ENCODE measurements at places on chromosomes 4 and X.

DNA sequence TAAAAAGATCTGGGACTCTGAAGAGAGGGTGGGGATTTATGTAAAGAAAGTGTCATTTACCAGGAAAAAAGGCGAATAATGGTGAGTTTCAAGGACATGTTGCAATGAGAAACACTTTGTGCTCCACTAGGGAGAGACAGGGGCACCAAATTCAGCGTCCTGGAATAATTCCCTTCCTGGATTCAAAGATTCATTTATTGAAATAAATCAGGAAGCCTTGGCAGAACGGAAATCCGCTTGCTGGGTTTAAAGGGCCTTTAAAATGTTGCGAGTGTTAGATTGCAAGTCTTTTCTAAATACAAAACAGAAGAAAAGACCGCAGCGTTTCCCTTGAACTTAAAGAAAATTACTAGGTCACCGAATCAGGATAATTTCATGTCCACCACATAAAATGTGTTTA is 3.8 kb upstream of the ZIC3 start:
- H3K27me3 ChIP-seq = peaks cover 55% of the 10 kb centered on the region
- no peak overlapping the region for H3K4me3 ChIP-seq
- DNase-seq = no peak
- H3K27ac ChIP-seq = no peak overlapping the region

DNA sequence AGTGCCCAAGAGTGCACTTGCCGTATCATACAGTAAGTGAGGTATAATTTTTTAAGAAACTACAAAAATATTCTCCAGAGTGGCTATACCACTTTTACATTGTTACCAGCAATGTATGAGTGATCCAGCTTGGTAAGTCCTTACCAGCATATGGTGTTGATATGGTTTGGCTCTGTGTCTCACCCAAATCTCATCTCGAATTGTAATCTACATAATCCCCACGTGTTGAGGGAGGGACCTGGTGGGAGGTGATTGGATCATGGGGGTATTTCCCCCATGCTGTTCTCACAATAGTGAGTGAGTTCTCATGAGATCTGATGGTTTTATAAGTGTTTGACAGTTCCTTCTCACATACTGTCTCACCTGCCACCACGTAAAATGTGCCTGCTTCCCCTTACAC is 44.8 kb downstream of the RBMX start:
- no peak for DNase-seq
- no peaks in the 10 kb centered on the region for H3K36me3 ChIP-seq
- no peaks in the 10 kb centered on the region for H3K4me1 ChIP-seq
- H3K27ac ChIP-seq = peak overlapping the region; percentile 55
- H3K4me3 ChIP-seq = no peak overlapping the region

DNA sequence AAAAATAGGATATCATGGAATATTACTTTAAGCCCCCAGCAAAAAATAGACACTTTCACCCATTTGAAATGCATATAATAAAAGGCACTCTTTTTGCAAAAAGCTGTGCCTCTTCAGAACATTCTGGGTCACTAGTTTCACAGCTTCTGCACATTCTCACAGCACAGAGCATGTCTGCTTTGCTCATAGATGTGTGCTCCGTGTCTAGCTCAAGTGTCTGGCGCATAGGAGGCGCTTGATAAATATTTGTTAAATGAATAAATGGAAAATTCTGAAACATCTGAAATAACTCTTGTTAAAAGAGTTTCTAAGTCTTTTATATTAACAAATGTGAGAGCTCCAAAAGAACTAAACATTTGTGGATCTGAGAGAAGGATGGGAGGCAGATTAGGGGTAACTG is 275.2 kb downstream of the PTTG2 start:
- no peaks in the 10 kb centered on the region for H3K36me3 ChIP-seq
- H3K27me3 ChIP-seq = peaks cover 12% of the 10 kb centered on the region
- DNase-seq = no peak
- H3K4me3 ChIP-seq = no peak overlapping the region
- peak overlapping the region; percentile 2 for H3K27ac ChIP-seq

- DNase-seq = no peak
- H3K4me3 ChIP-seq = no peak overlapping the region
- H3K27ac ChIP-seq = no peak overlapping the region
- H3K27me3 ChIP-seq = no peaks in the 10 kb centered on the region
Measured at GRCh38 chr4:4507403-4507802, 34.4 kb downstream of the STX18 start.

DNA sequence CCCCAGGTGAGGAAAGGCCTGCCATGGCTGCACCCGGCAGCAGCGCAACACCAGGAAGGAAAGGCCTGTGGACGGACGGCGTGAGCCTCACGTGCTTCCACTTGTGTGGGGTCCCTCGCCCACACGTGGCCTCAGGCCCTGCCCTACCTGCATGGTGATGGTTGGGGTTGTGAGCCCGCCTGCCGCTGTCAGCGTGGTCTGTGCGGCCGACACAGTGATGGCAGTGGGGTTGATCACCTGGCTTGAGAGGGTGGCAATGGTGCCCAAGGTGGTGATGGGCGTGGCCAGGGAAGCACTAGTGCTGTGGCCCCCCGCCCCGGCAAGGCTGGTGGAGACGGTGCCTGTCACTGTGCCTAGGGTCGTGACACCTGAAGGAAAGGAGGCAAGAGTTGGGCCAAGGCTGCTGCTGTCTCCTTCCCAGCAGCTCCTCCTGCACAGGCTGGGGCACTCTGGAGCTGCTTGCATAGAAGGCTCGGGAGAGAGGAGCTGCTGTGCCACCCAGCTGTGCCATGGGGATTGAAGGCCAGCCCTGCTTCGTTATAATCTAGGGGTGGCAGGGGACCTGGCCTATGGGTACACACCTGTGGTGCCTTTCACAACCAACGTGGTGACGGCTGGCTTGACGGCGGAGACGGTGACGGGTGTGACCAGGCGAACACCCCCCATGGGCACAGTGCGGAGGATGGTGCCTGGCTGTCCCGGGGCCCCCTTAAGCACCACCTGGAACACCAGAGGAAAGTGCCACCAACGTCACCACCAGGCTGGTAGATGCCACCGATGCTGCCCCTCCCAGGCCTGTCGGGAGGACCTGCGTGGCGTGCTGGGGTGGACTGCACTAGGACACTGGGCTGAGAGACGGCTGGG is 11.8 kb upstream of the RENBP start:
- no peak overlapping the region for H3K27ac ChIP-seq
- H3K4me3 ChIP-seq = no peak overlapping the region
- no peaks in the 10 kb centered on the region for H3K27me3 ChIP-seq
- DNase-seq = no peak
- no peaks in the 10 kb centered on the region for H3K36me3 ChIP-seq
- H3K4me1 ChIP-seq = peaks cover 4% of the 10 kb centered on the region

GRCh38 chrX:55312655-55313054 is 47.9 kb upstream of the PAGE3 start:
- no peak for DNase-seq
- no peak overlapping the region for H3K27ac ChIP-seq
- H3K4me3 ChIP-seq = no peak overlapping the region
- H3K4me1 ChIP-seq = no peaks in the 10 kb centered on the region
- peaks cover 9% of the 10 kb centered on the region for H3K27me3 ChIP-seq

GRCh38 chrX:10450959-10451355 is 169.4 kb downstream of the MID1 start:
- no peaks in the 10 kb centered on the region for H3K27me3 ChIP-seq
- H3K36me3 ChIP-seq = no peaks in the 10 kb centered on the region
- H3K27ac ChIP-seq = no peak overlapping the region
- H3K4me1 ChIP-seq = no peaks in the 10 kb centered on the region

- H3K27me3 ChIP-seq = no peaks in the 10 kb centered on the region
- peak; percentile 46 for DNase-seq
- peak overlapping the region; percentile 86 for H3K4me3 ChIP-seq
- H3K36me3 ChIP-seq = no peaks in the 10 kb centered on the region
- H3K27ac ChIP-seq = peak overlapping the region; percentile 97
- peaks cover 23% of the 10 kb centered on the region for H3K4me1 ChIP-seq
Measured at GRCh38 chr4:90128961-90129495, 1.8 kb downstream of the CCSER1 start.

GRCh38 chr4:53059256-53059655 is 197.1 kb downstream of the RASL11B start:
- no peak for DNase-seq
- no peaks in the 10 kb centered on the region for H3K4me1 ChIP-seq
- no peaks in the 10 kb centered on the region for H3K36me3 ChIP-seq
- no peaks in the 10 kb centered on the region for H3K27me3 ChIP-seq

DNA sequence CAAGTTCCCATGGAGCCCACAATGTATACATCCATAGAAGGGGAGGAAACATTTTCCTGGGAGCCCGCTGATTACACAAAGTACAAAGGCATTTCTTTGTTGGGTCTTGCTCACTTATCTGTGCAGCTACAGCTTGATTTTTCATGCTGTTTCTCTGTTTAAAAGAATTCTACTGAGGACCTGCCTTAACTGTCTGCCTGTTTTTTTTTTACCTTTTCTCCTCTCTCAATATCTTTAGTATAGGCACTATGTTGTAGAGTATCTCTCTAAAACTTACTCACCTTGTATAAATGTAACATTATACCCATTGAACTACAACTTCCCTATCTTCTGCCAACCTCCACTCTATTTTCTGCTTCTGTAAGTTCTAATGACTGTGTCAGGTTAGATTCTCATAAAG is 494.6 kb upstream of the EPHA5 start:
- H3K27me3 ChIP-seq = no peaks in the 10 kb centered on the region
- no peak overlapping the region for H3K4me3 ChIP-seq
- no peak overlapping the region for H3K27ac ChIP-seq
- DNase-seq = no peak
- no peaks in the 10 kb centered on the region for H3K4me1 ChIP-seq
- no peaks in the 10 kb centered on the region for H3K36me3 ChIP-seq

- peak overlapping the region; percentile 72 for H3K4me3 ChIP-seq
- H3K36me3 ChIP-seq = no peaks in the 10 kb centered on the region
- H3K4me1 ChIP-seq = peaks cover 60% of the 10 kb centered on the region
- H3K27ac ChIP-seq = peak overlapping the region; percentile 76
Measured at GRCh38 chr4:67549123-67549522, 3.8 kb upstream of the CENPC start.

DNA sequence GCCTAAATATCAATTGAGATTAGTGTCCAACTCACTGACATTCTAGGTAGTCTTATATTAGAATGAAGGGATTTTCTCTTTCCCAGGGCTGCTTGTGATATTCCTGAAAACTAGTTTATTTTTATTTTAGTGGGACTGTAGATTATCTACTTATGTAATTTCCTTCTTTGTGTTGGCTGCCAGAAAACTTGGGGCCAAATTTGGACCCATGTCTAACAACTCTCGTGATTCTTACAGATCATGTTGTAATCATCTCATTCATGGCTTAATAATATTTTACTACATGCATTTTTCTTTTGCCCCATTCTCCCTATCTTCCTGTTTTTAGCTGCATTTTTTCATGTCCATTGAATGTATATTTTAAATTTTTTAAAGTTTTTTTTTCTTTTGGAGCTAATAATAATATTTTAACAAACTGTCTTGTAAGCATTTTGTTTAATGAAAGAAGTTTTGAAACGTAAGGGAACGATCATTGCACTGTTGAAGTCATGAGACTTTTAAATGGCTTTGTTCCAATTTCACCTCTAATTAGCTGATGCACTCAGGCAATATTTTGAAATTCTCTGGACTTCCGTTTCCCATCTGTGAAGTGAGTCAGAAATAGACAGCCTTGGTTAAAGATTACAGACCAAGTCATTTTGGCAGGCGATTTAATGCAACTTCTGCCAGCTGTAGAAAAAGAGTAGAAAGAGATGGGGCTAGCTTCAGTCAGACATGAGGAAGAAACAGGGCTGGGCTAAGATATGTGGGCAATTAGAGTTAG is 14.3 kb upstream of the TDO2 start:
- H3K27me3 ChIP-seq = peaks cover 14% of the 10 kb centered on the region
- H3K4me3 ChIP-seq = no peak overlapping the region
- DNase-seq = no peak
- no peaks in the 10 kb centered on the region for H3K36me3 ChIP-seq
- H3K4me1 ChIP-seq = no peaks in the 10 kb centered on the region

- DNase-seq = no peak
- H3K4me3 ChIP-seq = no peak overlapping the region
- no peaks in the 10 kb centered on the region for H3K4me1 ChIP-seq
- H3K27me3 ChIP-seq = no peaks in the 10 kb centered on the region
Measured at GRCh38 chr4:47160095-47160494, 128.7 kb downstream of the GABRB1 start.

DNA sequence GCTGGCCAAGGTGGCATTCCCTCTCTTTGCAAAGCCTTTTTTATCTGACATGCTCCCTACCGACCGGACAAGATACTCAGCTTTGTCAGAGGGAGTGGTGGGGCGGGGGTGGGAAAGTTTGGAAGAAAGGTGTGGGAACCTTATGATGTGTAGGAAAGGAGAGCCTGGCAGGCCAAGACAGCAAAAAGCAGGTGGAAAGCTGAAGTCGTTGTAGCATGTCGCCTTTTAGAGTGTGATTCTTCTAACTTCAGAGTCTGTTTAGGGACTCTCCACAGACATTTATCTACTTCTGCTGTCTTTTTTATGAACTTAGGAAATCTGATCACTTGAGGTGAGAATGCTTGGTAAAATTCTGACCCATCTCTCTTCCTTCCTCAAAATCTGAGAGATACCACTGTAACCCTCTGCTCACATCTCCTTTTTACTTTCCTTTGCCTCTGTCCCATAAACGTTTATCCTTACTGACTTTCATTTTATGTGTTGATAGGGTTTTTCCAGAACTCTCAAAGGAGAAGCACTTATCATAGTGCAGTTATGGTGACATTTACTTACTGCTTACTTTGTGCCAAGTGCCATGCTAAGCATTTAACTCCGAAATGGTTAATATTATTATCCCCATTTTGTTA is 8.2 kb upstream of the RUFY3 start:
- DNase-seq = peak; percentile 53
- peak overlapping the region; percentile 83 for H3K27ac ChIP-seq
- H3K27me3 ChIP-seq = no peaks in the 10 kb centered on the region
- H3K4me1 ChIP-seq = peaks cover 35% of the 10 kb centered on the region

DNA sequence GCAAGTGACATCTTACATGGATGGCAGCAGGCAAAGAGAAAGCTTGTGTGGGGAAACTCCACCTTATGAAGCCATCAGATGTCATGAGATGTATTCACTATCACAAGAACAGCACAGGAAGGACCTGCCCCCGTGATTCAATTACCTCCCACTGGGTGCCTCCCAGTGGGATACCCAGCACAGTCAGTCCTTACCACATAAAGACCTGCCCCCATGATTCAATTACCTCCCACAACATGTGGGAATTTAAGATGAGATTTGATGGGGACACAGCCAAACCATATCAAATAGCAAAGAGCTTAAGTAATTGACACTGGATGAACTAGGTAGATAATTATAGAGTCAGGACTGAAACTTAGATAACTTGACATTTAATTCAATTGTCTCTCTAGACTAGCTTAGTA is 85.6 kb downstream of the SLIT2 start:
- H3K27ac ChIP-seq = no peak overlapping the region
- no peaks in the 10 kb centered on the region for H3K36me3 ChIP-seq
- H3K4me1 ChIP-seq = no peaks in the 10 kb centered on the region
- no peak for DNase-seq
- H3K27me3 ChIP-seq = no peaks in the 10 kb centered on the region
- no peak overlapping the region for H3K4me3 ChIP-seq

GRCh38 chr4:174375422-174375821 is 91.7 kb downstream of the CEP44 start:
- no peak for DNase-seq
- no peaks in the 10 kb centered on the region for H3K36me3 ChIP-seq
- no peak overlapping the region for H3K4me3 ChIP-seq
- no peak overlapping the region for H3K27ac ChIP-seq
- no peaks in the 10 kb centered on the region for H3K27me3 ChIP-seq
